ENCODE measurements at places on chromosomes 13 and 19.

DNA sequence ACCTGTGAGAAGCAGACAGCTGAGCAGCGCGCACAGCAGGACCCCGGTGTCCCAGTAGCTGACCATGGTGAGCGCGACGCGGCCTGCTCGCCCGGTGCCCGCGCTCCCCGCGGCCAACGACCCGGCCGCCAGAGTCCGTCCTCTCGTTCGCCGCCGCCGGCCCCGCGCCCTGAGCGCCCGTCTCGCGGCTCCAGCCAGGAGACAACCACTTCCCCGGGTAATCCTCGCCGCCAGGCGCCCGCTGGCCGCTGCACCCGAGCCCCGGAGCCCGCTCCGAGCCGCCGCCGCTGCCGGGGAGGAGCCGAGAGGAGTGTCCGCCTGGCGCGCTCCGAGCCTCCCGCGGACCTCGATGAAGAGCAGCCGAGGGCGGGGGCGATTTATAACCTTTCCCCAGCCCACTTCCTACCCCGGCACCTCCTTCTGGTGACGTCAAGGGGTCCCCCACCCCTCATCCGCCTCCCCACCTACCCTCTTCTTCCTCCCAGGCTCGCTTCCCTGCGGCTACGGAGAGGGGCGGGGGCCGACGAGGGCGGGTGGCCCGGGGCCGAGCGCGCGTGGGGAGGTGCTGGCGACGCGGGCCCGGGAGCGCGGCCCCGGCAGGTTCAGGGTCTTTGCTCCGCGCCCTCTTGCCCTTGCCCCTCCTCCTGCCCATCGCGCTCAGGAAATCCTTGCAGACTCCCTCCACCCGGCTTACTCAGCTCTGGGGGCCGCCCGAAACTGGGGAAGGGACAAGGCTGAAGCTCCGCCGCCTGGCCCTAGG is at the start of gene FLT1:
FLT1 (minus strand) TSS at position 351 of the 760 bp plus-strand sequence; CDS start at position 66, 285 bp downstream.
- DNase-seq = peak; percentile 59

GRCh38 chr19:2043961-2044708 is 6.9 kb downstream of the MKNK2 start:
- no peak for DNase-seq

- DNase-seq = no peak
Observed at GRCh38 chr19:42281827-42282762, 13.0 kb downstream of the CIC start.

GRCh38 chr13:33934951-33935371 is 117.0 kb downstream of the RFC3 start:
- no peak for DNase-seq
